Suppressor macrophage treated with lipopolysaccharide for 4 hours (primary cell): ENCODE measurements at places on chromosomes 5 and 9.

- DNase-seq = no peak
These were observed 511.7 kb upstream of the KLF4 start for GRCh38 chr9:108001237-108001636.

- DNase-seq = no peak
These were observed 367.1 kb upstream of the MPDZ start for GRCh38 chr9:13646500-13647021.

GRCh38 chr5:62149879-62150278, 156.1 kb upstream of the KIF2A start:
- DNase-seq = no peak

GRCh38 chr5:96778409-96778808, 29.3 kb downstream of the ERAP1 start:
- DNase-seq = no peak

GRCh38 chr9:37965116-37965515, 61.2 kb upstream of the SLC25A51 start:
- DNase-seq = no peak

- DNase-seq = peak; percentile 62
These were observed 32.1 kb downstream of the TRMO start for GRCh38 chr9:97889941-97890887.

DNA sequence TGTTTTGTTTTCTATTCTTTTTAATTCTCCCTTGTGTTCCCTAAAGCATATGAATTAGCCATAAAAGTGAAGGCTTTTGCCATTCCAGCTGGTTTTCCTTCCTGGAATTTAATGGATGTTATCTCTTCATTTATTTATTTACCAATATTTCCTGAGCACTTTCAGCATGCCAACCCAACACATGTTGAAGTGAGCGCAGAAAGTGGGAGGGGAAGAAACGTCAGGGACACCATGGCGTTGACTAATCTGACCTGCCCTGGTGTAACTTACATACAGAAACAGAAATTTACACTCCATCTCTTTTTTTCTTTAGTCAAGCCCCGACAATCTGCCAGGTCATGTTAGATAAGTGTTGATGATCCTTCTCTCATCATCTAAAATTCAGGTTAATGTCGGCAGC, 247.5 kb downstream of the PCSK5 start:
- DNase-seq = no peak

DNA sequence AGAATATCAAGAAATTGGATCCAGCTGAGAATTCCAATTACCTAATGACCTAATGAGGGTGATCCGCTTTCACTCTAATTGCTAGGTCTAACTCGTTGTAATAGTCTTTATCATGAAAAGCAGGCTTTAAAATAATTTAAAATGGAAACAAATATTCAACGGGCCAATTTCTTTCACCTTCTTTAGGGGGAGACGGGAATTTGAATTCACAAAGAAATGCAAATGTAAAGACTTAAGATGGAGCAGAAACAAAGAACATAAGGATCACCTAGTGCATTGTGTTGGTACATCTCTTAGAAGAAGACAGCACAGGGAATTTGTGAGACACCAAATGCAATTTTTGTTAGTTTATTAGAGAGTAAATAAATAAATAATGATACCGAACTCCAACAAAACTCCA, 1.5 kb upstream of the KCNN2 start:
- DNase-seq = no peak

GRCh38 chr5:95358848-95359247, 32.3 kb upstream of the FAM81B start:
- DNase-seq = no peak

- peak; percentile 40 for DNase-seq
These were observed 152.8 kb upstream of the PRLR start for GRCh38 chr5:35383041-35383440.

GRCh38 chr9:70435948-70436347, 21.5 kb upstream of the KLF9 start:
- DNase-seq = peak; percentile 43

DNA sequence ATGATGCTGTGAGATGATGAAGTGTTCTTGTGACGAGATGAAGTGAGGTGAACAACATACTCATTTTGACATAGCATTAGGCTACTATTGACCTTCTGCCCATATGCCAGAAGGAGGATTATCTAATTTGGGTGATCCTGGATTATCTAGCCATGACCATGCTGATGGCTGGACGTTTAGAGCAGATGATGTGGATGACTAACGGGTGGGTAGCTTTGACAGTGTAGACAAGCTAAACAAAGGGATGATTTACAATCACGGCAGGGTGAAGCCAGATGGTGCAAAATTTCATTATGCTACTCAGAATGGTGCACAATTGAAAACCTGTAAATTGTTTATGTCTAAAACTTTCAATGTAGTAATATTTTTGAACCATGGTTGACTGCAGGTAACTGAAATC, 2403.4 kb upstream of the ACO1 start:
- DNase-seq = no peak

DNA sequence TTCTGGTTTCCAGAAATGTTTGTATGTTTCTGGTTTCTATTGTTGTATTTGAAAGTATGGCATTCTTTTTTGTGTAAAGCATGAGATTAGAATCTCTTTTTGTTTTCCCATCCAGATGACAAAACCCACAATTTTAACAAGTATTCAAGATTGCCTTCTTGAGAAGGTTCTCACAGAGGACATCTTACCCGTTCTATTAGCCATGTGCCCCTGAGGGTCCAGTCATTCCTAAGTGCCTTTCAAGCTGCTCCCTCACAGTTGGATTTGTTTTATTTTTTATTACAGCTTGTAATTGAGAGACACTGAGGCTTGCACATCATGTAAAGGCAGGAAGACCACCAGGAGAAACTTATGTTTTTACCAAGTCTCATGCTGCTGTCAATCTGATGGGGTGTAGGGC, 19.3 kb upstream of the LOX start:
- DNase-seq = no peak

GRCh38 chr9:114829574-114830440, 24.0 kb upstream of the TNFSF15 start:
- peak; percentile 44 for DNase-seq

GRCh38 chr5:58341476-58341875, 118.4 kb downstream of the PLK2 start:
- no peak for DNase-seq

- no peak for DNase-seq
These were observed 27.1 kb downstream of the MTMR12 start for GRCh38 chr5:32285510-32286138.

GRCh38 chr5:110264661-110265060, 461.8 kb downstream of the TMEM232 start:
- DNase-seq = no peak

DNA sequence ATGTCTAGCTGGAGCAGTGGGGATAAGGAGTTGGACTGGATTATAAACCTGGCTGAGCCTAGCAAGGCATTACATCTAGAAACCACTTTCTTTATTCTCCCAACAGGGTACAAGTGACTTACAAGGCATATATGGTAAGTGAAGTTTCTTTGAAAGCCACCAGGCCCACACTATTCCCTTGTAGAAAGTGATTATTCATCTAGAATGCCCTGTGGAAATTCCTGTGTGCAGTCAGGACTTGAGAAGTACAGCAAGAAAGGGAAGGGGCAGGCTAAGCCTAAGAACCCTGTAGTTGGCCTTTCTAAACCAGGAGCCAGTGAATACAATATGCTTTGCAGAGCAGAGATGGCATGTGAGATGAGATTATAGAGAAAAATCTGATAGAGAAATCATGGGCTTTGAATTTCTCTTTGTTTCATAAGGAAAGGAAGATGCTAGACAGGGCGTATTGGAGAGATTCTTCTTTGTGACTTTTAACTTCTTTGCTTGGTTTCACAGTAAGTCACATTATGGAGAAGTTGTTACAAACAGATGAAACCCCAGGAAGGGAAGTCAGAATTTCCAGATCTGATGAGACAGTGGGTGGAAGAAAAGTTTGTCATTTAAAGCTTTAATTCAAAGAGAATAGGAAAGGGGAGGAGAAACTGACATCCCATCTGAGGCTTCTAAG, 321.7 kb downstream of the NDUFS4 start:
- peak; percentile 76 for DNase-seq

GRCh38 chr9:83981126-83981871, 694 bp downstream of the RMI1 start:
- peak; percentile 76 for DNase-seq

- no peak for DNase-seq
These were observed 46.7 kb upstream of the CPLX2 start for GRCh38 chr5:175824676-175825075.

- peak; percentile 45 for DNase-seq
These were observed 2.0 kb downstream of the LARP1 start for GRCh38 chr5:154756868-154757813.

GRCh38 chr9:88007291-88007650, 32.9 kb upstream of the CDK20 start:
- peak; percentile 22 for DNase-seq

DNA sequence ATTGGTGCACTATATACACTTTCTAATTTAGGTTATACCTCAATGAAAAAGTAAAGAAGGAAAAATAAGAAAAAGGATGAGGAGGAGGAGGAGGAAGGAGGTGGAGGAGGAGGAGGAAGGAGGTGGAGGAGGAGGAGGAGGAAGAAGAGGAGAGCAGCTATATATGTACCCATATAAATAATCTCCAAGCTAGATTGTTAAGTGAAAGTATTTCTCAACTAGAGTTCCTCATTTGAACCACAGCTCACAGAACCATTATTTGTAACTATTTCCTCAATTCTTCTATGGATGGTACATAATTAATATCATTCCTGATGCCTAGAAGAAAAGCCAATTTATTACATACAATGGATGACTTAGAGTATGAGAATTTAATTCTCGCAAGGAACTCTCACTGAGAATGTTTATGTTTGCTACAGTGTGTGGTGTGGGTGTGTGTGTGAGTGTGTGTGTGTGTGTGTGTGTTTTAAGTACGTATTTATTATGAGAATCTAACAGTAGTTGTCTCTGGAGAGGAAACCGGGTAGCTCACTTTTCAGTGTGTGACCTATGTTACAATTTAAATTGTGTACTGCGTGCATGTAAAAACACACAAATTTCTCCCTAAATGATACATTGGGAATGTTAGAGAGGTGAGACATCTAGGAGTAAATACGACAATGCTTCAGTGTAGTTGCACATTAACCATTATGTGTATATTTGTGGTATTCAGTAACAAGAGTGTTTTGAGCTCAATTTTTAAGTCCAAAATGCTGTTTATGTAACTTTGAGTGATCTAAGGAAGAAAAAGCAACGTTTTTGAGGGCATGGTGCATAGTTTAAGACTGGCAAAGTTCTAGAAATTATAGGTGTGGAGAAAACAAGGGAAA, 20.2 kb upstream of the NREP start:
- DNase-seq = peak; percentile 62

- peak; percentile 87 for DNase-seq
These were observed 6.3 kb downstream of the IGIP start for GRCh38 chr5:140131967-140132409.

DNA sequence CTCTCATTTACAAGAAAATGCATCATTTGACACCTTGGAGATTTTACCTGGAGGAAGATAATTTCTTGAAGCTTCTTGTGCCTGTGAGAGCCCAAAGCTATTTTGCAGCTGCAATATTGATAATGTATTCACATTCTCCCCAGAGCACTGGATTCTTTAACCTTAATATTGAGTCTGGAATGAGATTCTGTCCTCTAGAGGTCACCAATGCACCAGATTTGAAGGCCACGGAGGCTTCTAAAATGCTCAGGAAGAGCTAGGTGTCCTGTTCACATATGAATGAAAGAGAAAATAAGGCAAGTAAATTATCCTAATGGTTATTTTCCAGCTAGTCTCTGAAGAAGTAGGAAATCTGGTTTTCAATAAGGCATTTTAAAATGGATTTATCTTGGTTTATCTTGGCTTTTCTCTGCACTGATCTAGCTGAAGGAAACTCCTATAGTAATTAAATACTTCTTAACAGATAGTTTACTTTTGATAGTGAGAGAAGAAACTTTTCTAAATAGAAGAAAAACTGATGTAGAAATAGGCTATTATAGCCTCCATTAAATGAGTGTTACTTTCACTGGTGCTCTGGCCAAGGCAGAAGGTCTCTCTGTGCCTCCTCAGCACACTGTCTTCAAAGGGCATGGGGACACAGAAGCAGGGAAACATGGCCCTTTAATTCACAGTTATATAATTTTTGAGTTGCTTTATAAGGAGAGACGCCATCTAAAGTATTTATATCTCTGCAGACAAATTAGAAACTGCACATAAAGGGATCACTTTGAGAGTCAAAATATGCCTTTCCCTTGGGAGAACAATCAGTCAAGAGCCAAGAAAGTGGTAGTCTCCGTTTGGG, 297.0 kb upstream of the ACTBL2 start:
- DNase-seq = peak; percentile 57

DNA sequence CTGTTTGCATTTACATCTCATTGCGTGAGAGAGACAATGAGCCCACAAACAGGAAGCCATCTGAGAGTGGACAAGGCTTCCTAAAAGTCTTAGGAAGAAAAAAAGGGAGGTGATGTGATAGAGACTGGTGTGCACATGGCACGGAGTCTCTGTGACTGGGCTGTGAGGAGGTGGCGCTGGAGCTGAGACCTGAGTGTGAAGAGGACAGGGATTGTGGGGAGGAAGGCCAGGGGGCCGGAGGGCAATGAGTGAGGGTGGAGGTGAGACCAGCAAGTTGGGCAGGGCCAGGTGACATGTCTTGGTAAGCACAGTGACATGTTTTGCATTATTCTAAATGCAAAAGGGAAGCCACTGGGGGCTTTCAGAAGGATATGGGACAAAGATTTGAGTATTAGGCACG, 45.0 kb downstream of the TSPAN17 start:
- DNase-seq = no peak

GRCh38 chr9:116592970-116593369, 94.1 kb upstream of the TRIM32 start:
- no peak for DNase-seq

DNA sequence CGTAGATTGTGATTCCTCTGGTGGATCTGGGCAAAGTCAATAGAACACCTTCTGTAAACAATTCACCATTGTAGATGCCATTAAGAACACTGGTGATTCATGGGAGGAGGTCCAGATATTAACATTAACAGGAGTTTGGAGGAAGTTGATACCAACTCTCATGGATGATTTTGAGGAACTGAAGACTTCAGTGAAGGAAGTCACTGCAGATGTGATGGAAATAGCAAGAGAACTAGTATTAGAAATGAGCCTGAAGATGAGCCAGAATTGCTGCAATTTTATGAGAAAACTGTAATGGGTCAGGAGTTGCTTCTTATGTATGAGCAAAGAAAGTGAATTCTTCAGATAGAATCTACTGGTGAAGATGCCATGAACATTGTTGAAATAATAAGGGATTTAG, 26.9 kb downstream of the TCERG1 start:
- peak; percentile 65 for DNase-seq

DNA sequence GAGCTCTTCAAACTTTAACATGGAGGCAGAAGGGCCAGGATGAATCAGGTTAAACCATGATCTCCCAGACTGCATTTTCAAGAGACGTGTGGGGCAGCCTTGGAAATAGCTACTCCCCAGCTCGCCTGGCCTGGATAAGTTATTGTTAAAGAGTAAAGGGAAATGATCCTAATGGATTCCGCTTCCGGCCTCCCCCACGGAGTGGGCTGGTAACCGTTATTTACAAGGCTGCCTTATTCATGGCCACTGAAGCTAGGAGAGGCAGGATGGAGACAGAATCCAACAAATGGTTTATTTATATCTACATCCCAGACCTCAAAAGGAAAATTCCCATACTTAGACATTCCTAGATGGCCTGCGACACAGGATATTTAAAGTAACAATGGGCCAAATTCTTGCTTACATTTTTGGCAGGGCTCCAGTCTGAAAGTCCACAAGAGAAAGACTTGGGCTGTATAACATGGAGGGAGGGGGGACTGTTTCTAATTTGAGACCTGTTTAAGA, 27.9 kb downstream of the SPRY4 start:
- no peak for DNase-seq
